ENCODE measurements at places on chromosomes 7 and 10.

DNA sequence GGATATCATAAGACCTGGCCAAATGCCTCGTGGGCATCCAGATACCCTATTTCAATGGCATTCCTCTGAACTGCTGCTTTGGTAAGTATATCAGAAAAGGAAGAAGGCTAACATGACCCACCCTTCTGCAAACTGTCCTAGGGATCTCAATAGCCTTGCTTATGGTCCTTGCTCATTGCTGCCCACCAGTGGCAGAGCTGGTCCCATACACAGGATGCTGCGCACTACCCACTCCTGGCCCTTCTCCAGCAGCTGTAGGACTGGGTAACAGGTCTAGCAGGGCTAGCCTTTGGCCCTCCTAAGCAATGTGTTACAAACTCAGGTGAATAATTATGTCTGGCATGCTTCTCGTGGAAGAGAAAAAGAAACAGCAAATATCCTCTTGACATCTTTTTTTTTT lies 72.5 kb downstream of the C10orf90 start:
- peak; percentile 22 for DNase-seq

- DNase-seq = peak; percentile 54
These were observed 711 bp downstream of the NAMPT start for GRCh38 chr7:106283831-106284713.

- DNase-seq = no peak
These were observed 3.3 kb upstream of the OR2F2 start for GRCh38 chr7:143931739-143932138.

GRCh38 chr10:74539317-74539716 lies 287.1 kb upstream of the KAT6B start:
- no peak for DNase-seq

GRCh38 chr7:111529507-111530355 lies 32.6 kb downstream of the IMMP2L start:
- DNase-seq = no peak

DNA sequence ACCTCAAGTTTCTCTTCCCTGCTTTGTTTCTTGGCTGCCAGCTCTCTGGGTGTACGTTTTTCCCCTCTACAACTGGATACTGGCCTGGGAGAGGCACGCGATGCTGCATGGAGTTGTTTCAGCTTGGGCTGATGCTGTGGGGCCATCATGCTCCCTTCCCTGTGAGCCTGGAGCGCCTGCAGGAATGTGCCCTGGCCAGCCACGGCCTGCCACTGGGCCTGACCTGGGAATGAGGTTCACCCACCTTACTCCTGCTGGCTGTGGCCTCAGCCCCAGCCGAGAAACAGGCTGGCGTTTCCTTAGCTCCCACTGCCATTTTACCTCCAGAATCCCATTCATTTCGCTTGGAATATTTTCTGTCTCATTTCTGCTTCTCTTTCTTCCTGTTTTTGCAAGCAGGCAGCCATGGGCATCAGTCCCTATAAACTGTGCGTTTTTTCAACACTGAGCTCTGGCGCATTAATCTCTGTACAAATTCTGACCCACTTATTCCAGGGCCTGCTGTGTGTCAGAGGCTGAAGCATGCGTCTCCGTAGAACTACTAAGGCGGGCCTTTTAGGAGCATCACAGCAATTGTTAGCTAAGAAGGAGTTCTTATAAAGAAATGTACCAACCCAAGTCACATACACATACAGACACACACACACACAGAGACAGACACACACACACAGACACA lies 57.9 kb downstream of the GATA3 start:
- no peak for DNase-seq

- DNase-seq = no peak
These were observed 224.6 kb downstream of the TNS3 start for GRCh38 chr7:47357361-47357760.

- DNase-seq = no peak
These were observed 31.3 kb upstream of the ZNF273 start for GRCh38 chr7:64871761-64872160.

- DNase-seq = no peak
These were observed 54.7 kb upstream of the EGFR start for GRCh38 chr7:54964136-54964535.
